ENCODE measurements at places on chromosomes 3 and 15.
A peak's percentile ranks its signal among the peaks of the same experiment; 100 is the strongest.

GRCh38 chr15:88476635-88477060 is 9.1 kb downstream of the MRPS11 start:
- DNase-seq = no peak

DNA sequence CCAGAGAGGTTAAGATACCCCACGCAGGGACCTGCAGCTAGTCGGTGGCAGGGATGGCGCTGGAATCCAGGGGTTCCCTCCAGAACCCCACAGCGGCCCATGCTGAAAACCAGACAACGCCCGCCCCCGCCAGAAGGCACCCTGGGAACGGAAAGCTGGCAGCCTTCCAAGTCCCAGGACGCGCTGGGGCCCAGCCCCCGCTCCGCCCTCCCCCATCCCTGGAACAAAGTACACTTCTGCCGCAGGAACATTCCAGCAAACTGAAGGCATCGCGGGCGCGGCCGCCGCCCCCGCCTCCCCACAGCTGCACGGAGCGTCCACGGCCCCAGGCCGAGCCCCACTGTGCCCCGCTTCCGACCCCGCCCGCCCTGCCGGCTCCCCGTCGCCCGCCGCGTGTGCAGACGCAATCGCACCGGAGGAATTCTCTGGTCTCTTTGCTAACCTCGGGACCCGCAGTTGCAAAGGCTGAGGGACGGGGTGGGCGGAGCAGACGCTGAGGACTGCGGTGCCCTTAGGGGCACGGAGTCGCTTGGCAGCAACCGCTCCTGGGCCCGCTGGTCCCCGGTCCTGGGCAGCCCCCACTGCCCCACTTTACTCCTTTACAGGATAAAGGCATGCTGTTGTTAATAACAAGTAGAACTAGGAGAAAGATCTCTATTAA is 44.8 kb upstream of the RNU6-1 start:
- DNase-seq = peak; percentile 92

- no peak for DNase-seq
Measured at GRCh38 chr3:16484984-16485383, 28.5 kb downstream of the RFTN1 start.

- DNase-seq = no peak
Measured at GRCh38 chr15:78624651-78625590, 4.1 kb upstream of the CHRNA3 start.

- DNase-seq = no peak
Measured at GRCh38 chr3:1087066-1087560, 5.7 kb upstream of the CNTN6 start.

DNA sequence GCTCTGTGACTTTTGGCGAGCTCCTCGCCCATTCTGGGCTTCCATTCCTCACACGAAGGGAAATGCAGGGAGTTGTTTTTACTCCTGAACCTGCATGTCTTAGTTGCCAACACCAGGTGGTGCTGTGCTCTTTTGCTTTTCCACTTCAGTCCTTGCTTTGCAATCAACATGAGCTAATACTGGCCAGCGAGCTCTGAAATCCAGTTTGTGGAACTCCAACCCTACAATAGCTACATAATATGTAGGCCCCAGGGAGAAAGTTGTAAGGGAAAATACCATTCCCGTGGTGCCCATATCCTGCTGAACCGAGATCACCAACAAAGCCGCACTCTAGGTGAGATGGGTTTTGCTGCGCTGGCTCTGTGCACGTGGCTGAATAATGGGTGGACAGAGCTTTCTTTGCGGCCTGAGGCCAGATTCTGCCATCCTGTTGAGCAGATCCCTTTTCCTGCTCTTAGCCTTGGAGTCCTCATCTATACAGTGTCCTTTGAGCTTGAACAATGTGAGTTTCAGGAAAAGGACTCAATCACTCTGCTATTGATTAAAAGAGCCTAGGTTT is 25.0 kb downstream of the LSM3 start:
- peak; percentile 76 for DNase-seq

GRCh38 chr3:10215578-10216368 is 32.5 kb upstream of the TATDN2 start:
- no peak for DNase-seq

DNA sequence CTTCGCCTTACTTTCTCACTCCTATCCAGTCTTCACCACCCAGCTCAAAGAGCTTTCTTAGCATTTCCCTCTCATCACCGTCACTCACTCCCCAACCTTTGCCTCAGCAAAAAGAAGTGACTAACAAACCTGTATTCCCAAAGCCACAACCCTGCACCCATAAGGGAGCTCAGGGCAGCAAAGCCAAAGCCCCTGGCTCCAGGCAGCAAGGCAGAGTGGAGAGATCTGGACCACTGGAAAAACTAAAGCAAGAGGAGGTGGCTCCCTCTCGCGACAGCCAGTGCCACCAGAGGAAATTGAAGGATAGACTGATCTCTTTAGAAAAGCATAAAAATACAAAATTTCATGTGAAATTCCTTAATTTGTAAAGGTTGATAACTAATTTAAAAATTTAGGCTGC is 25.1 kb upstream of the CDCP1 start:
- no peak for DNase-seq

DNA sequence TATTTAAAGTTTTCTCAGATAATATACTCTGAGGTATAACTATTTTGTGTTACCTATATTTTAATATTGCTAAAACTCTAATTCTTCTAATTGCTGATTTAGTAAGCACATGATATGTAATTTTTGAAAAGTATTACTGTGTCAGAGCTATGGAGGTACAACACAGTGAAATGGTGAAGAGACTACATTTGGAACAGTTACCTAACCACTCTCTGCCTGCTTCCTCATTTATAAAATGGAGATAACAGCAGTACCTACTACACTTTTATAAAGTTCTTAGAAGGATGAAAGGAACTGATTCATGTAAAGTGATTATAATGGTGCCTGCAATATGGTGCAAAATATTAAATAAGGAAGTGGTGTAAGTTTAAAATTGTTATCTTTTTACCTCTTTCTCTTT is 16.3 kb upstream of the NEK10 start:
- no peak for DNase-seq

DNA sequence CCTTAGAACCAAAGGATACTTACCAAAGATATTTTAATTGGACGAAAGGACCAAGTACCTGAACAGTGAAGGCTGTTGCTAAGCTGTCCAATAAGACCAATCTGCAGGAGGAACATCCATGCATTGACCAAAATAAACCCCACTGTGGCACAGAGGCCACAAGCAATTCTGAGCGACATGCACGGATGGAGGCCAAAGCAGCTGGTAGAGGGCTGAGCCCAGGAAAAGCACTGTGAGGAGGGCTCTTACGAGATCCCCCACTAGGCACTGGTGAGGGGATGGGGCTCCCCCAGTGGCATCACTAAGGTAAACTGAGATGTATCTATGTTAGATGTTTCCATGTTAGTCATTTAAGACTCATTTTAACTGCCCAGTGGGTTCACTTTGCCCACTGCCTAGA is 720.2 kb upstream of the LMCD1 start:
- DNase-seq = no peak

- no peak for DNase-seq
Measured at GRCh38 chr15:89356634-89357298, 22.1 kb upstream of the POLG start.

GRCh38 chr3:170477395-170477794 is 58.7 kb downstream of the CLDN11 start:
- DNase-seq = no peak

- no peak for DNase-seq
Measured at GRCh38 chr3:23659840-23660430, 145.8 kb upstream of the UBE2E1 start.

DNA sequence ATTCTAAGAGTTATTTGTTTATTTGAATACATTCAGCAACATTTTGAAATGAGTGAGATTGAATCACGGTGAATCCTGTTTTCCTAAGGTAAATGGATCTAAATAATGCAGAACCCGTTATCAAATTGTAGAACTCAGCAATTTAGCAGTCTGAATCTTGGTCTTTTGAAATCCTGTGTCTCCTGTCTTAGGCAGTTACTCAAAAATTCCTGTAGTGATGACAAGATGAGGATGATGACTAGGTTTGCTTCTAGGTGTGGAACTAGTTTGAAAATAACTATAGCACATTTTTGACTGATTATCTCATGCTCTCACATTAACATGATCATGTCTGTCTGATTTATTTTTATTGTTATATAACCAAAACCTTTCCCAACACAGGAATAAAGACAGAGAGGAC is 115.0 kb downstream of the RAP2B start:
- DNase-seq = no peak

DNA sequence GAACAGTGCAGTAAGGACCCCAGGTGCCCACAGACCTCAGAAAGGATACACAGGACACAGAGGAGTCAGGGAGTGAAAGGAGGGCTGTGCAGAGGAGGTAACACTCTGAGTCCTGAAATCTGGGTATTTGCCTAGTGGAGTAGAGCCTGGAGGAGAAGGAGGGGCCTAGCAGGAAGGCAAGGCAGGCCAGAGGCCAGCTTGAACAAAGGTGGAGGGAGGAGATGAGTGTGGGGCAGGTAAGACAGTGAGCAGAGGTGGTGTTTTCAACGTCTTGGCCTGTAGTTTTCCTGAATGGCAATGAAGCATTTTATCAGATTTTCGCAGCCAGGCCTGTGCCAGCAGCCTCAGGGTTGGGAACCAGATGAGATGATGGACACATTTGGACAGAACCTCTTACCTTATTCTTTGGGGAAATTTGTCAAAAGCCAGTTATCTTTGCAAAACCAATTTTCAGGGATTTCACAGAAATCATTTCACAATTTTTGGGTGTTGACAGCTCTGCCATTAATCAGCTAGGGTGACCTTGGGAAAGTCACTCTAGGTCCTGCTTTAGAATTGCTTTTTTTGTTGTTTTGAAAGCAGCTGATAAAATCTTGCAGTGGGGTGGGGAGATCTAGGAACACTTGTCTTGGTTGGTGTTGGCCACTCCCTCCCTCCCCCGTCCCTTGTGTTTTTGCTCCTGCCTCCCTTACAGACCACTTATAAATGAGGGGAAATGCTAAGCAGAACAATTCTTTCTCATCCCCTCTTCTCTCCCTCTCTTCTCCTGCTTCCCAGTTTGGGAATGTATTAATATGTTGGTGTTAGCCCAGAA is 38.4 kb downstream of the SPSB4 start:
- DNase-seq = no peak
